Right renal cortex interstitium (tissue), 3 donors: ENCODE measurements at places on chromosomes 3 and 15.

DNA sequence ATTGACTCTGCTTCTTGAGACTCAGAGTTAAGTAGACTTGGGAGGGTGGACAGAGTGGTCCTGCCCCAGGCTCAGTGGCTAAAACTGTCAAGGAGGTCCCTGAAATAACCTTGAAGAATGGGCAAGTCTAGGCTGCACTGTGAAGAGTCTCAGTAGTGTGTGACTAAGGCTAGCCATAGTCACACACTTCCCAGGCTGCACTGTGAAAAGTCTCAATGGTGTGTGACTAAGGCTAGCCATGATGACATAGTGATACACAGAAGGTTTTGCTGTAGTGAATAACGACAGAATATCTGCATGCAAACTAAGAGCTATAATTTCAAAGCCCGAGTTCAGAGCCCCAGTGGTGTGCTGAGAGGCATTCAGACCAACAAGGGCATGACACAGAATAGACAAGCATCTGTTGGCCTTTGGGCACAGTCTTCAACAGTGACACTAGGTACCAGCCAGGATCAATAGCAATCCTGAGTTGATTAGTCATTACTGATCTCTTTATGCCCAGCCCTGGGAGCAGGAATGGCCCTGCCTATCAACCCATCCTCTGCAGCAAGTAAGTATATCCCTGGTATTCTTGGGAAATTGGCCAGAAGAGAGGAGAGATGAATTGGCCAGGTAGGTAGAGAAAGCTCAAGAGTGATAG is 72.4 kb upstream of the BBX start:
- no peak for DNase-seq

DNA sequence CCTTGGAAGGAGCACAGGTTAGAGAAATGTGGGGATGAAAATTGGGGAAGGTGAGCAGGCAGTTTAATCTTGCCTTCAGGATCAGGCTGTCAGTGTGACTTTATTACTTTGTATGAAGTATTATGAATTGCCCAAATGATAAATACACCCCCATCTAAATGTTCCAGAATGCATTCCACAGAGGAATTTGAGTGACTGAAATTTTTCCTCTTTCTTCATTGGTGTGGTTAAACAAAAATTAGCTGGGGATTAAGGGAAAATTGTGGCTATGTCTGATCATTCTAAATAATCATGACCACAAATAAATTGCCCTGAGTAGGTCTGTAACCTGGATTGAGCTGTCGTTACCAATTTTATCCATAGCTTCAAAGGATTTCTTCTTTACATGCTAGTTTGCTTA is 33.5 kb downstream of the FAM98B start:
- DNase-seq = no peak

- DNase-seq = no peak
Observed at GRCh38 chr3:5218815-5219214, 31.3 kb downstream of the EDEM1 start.

- DNase-seq = no peak
Observed at GRCh38 chr3:52408466-52408865, 36.4 kb downstream of the SEMA3G start.

GRCh38 chr3:61443886-61444285 is 117.5 kb upstream of the PTPRG start:
- DNase-seq = no peak

- no peak for DNase-seq
Observed at GRCh38 chr15:72796515-72797337, 13.2 kb upstream of the ADPGK start.

DNA sequence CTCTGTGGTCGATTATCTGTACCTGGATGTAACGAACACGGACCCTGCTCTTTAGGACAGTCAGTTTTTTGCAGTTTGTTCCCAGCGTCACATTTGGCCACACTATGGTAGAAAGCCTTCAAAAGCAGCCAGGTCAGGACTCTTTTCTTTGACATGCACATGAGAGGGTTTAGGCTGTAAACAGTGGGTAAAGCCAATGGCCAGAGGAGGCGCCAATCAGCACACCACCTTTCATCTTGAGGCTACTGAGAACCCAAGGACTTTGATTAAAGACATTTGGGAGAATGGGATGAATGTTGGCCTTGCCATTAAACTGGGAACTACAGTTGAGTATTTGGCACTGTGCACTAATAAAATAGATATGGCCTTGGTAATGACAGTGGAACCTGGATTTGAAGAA is 225.9 kb downstream of the OXSM start:
- no peak for DNase-seq

GRCh38 chr15:68353421-68354135 is 76.0 kb downstream of the FEM1B start:
- no peak for DNase-seq

DNA sequence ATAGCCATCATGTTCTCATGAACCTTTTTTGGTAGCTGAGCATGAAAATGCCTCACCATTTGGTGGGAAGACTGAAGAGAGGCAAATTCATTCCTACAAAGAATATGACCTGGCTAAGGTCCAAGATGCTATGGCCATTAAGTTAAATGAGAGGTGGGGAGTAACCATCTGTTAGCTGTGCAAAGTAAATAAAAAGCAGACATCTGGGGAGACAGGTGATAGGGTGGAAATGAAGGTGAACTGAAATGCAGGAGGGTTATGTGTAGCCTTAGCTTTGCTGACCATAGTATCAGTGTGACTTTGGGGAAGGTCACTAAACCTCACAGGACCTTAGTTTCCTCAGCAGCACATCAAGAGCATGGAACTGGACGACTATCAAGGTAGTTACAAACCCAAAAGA is 111.0 kb upstream of the STRIT1 start:
- DNase-seq = no peak

- DNase-seq = no peak
Observed at GRCh38 chr3:143121241-143122088, 1.9 kb downstream of the CHST2 start.

GRCh38 chr3:58577269-58577821 is at the start of gene FAM107A:
Gene FAM107A (minus strand): TSS chr3:58577391. CDS start chr3:58569860, 7,531 bp downstream.
- no peak for DNase-seq

- no peak for DNase-seq
Observed at GRCh38 chr15:67091071-67091979, 25.9 kb downstream of the SMAD3 start.

DNA sequence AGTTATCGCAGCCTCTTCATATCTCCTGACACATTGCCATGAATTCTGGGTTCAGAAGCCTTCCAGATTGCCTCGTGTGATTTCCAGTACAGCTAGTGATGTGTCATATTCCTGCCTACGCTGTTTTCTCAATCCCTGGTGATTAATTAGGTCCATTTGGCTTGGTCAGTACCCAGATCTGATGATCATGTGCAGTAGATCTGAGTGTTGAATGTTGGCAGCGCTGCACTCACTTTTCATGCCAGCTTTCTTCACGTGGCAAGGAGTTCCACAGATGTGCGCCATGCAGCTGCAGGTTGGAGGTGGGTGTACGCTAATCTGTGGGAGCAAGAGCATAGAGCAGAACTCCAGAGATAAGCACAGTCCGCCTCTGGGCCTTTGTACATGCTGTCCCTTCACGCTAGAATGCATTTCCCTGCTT is 86.9 kb upstream of the COL6A5 start:
- no peak for DNase-seq

- DNase-seq = no peak
Observed at GRCh38 chr3:137061186-137061585, 103.4 kb downstream of the IL20RB start.

DNA sequence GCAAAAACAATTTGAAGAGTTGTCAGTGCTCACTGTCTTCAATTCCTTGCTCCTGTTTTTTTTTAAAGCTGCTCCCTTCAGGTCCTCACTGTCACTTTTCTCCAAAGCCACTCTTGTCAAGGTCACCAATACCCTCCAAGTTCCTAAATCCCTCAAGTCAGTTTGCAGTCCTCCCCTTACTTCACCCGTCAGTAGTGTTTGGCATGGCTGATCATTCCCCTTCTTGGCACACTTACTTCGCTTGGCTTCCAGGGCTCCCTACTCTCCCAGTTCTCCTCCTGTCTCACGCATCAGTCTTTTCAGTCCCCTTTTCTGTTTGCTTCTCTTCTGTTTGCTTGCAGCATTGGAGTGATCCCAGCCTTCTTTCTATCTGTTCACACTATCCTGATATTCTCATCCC is 25.5 kb downstream of the PLCL2 start:
- no peak for DNase-seq

GRCh38 chr3:42056840-42057239 is 34.3 kb upstream of the TRAK1 start:
- DNase-seq = no peak

GRCh38 chr3:1072041-1072440 is 20.8 kb upstream of the CNTN6 start:
- DNase-seq = no peak

DNA sequence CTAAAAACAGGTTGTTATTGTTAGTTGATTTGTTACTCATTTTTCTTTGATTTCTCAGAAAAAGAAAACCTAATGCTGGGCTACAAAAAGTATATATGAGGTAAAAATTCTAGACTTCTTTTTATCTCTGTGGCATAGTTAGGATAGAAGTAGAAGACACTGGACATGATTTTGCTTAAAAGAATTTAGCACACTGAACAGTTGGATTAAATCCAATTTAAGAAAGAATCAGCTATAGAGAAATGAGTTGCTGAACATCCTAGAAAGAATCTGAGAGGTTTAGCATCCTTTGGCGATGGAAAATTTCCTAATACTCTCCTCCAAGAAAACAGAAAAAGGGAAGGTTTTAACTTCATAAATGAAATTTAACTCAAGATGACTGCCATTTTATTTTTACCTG is 259.7 kb downstream of the TBL1XR1 start:
- DNase-seq = no peak

DNA sequence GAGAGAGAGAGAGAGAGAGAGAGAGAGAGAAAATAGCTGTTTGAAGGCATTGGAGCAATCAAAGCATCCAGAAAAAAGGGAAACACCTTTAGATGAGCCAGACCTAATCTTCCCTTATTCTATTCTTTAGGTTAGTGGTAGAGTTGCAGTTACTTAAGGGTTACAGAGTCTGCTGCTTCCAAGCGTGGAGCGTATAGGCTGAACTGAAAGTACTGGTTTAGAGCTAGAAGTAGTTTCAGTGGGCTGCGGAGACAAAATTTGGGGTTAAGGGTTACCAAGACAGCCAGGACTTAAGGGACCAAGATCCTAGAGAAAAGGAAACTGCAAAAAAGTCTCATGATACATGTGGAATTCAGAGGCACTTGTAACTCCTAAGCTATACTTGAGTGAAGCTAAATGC is 66.1 kb upstream of the MEIS2 start:
- DNase-seq = no peak

DNA sequence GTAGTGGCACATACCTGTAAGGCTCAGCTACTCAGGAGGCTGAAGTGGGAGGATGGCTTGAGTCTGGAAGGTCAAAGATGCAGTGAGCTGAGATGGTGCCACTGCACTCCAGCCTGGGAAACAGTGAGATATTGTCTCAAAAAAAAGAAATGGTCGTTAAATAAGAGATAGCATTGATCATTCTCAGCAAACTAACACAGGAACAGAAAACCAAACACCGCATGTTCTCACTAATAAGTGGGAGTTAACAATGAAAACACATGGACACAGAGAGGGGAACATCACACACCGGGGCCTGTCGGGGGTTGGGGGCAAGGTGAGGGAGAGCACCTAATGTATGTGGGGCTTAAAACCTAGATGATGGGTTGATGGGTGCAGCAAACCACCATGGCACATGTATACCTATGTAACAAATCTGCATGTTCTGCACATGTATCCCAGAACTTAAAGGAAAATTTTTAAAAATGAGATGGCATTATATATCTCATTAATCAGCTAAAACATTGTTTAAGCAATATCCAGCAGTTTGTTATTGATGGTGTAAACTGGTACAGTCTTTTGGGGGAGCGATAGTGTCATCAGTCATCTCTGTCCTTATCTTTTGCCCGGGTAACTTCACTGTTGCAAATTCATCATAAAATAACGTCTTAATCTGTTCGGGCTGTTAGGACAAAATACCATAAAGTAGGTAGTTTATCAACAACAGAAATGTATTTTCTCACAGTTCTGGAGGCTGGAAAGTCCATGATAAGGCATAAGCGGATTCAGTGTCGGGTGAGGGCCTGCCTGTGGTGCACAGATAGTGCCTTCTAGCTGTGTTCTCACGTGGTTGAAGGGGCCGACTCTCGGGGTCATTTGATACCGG is 1.7 kb upstream of the MAN2A2 start:
- DNase-seq = no peak

- no peak for DNase-seq
Observed at GRCh38 chr15:40045572-40046217, 6.7 kb upstream of the SRP14 start.

DNA sequence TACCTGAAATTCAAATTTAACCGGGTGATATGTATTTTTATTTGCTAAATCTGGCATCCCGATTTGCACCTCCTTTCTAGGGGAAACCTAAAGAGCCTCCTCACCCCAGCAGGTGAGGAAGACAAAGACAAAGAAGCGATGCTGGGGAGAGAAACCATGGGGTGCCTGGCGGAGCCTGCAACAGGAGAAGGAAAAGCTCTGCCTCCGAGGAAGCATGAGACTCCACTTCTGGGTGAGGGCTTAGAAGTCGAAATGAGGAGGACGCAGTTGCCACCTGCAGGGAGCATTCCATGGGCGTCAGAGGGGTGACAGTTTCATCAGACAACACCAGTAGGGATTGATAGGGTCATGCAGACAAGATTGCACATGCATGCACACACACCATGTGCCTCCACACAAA is 30.5 kb upstream of the LYZL4 start:
- DNase-seq = no peak

- DNase-seq = no peak
Observed at GRCh38 chr3:187130346-187131066, 8.8 kb downstream of the RPL39L start.

DNA sequence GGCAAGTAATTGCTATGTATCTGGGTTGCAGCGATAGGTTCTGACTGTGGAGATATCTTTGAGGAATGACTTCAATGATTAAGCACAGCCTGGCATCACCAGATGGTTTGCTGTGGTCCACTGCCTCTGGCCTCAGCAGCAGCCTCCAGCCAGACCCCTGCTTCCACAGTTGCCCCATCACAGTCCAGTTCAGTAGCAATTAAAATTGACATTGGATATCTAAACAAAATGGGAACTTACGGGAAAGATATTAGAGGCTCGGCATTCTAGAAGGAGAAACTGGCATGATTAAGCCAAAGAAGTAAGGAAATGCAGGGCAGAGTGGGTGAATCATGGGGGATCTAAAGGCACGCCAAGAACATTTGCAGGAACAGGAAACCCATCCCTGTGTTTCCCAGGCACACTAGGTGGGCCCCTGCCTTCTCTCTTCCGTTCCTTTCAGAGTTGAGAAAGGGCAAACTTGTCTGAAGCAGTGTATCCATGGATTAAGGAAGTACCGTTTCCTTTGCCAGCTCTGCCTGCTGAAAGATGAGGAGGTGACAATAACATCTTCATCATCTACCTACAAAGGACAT is 36.3 kb upstream of the SH3BP5 start:
- DNase-seq = no peak
